Natural killer cell treated with Interleukin-12 subunit alpha and Interleukin-12 subunit beta and Interleukin-15 and Interleukin-18, amount 100 ng/mL, for 72 hours (primary cell): ENCODE measurements at places on chromosomes 5 and 9. TPM values are rescaled to one million over a fixed set of nuclear protein-coding genes. Genes with fewer than 3 reads are reported as not detected.

SLC6A3 gene
- not detected for total RNA-seq

PCDHA4 gene
- total RNA-seq = not detected

SLC46A2 gene
- not detected for total RNA-seq

CDX1 gene
- total RNA-seq = not detected

FLT4 gene
- total RNA-seq = 0.47 TPM

C5 gene
- 0.88 TPM for total RNA-seq

PCDHGA6 gene
- 0.40 TPM for total RNA-seq

IFNA13 gene
- not detected for total RNA-seq

LCNL1 gene
- 0.21 TPM for total RNA-seq

- DNase-seq = no peak
Observed at GRCh38 chr9:122986010-122986409, 45.2 kb downstream of the RABGAP1 start.

- no peak for DNase-seq
Observed at GRCh38 chr9:86322973-86323644, 31.1 kb downstream of the TUT7 start.

GRCh38 chr5:107633171-107633901 is 37.4 kb downstream of the EFNA5 start:
- no peak for DNase-seq

- no peak for DNase-seq
Observed at GRCh38 chr9:114314881-114315722, 7.8 kb upstream of the ORM1 start.

DNA sequence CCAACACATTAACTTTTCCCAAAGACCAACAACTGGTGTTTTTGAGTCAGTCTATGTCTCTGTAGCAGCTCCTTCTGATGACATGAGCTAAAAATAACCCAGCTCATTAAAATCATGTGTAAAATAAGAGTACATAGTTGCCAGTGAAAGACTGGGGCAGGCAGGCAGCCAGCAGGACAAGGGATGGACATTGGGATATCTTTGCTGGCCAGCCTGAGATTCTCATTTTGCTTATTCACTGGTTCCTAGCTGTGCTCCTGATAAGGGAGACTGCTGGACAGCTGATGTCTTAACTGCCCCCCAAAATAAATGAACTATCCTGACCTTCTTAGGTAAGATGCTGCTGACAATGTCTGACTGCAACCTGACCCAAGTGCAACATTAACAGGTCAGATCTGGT is 33.9 kb downstream of the EPB41L4B start:
- no peak for DNase-seq

DNA sequence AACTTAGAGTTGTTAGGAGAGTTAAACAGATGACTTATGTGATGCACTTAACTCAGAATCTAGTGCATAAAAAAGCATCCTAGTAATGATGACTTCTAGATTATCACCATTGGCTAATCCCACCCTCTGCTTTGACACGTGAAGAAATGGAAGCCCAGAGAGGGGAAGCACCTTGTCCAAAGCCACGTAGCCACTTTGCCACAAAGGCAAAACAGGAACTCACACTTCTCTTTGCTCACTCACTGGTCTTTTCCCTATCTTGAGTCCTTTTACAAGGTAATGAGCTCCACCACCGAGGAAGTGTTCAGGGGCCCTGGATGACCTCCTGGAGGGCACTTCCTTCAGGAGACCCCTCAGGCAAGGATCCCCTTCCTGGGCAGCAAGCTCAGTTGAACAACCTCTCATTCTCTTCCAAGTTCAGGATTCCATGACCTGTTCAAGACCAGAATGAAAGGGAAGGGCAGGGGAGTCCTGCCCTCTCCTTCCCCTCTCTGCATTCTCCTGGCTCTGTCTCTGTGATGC is 89.7 kb downstream of the HRH2 start:
- no peak for DNase-seq

- DNase-seq = no peak
Observed at GRCh38 chr9:133633681-133634080, 2.5 kb upstream of the DBH start.

DNA sequence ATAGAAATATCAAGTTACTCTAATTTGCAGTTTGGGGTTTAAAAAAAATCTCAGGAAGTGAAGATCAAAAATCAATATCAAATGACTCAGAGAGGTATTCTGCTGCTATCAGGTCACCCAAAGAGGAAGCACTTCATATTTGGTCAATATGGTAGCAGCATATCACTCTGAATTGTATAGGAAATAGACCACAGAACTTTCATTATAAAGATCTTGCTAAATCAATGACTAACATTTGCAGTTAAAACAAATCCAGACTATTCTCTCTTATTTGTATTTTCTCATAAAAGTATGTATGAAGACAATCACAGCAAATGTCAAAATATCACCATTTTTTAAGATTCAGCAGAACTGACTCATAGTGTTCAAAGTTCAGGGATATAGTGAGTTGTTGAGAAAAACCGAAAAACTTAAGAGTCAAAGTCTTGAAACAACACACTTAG is 105.8 kb upstream of the PCSK1 start:
- no peak for DNase-seq

GRCh38 chr9:109447329-109448076 is 50.6 kb downstream of the PTPN3 start:
- no peak for DNase-seq

GRCh38 chr5:143923634-143924266 is 111.8 kb downstream of the HMHB1 start:
- no peak for DNase-seq

DNA sequence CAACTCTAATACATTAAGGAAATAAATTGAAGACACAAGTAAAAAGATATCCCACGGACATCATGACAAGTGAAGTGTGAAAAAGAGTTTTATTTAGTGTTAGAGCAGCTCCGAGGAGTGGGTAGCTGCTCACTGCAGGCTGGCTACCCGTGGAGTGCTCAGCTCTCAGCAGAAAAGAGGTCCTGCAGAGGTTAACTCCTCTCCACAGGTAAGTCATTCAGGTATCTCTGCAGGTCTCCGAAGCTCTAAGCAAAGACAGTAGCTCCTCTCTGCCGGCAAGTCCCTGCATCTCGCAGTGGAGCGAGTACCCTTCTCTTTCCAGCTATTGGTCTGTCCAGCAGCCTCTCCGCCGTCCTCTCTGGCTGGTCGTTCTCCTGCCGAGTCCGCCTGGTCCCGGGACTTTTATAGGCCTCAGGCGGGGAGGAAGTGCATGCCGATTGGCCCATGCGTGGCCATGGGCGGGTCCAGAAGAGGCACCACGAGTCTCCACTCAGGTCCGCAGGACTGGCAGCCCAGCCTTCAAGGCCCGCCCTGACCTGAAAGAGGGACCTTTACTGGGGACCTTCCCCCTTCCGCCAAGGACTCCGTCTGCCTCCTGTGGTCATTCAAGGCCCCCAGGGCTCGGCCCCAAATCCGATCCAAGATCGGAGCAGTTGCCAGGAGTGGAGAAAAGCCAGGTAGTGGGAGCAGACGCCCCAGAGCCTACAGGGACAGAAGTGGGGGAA is 29.9 kb downstream of the BTNL9 start:
- DNase-seq = no peak

DNA sequence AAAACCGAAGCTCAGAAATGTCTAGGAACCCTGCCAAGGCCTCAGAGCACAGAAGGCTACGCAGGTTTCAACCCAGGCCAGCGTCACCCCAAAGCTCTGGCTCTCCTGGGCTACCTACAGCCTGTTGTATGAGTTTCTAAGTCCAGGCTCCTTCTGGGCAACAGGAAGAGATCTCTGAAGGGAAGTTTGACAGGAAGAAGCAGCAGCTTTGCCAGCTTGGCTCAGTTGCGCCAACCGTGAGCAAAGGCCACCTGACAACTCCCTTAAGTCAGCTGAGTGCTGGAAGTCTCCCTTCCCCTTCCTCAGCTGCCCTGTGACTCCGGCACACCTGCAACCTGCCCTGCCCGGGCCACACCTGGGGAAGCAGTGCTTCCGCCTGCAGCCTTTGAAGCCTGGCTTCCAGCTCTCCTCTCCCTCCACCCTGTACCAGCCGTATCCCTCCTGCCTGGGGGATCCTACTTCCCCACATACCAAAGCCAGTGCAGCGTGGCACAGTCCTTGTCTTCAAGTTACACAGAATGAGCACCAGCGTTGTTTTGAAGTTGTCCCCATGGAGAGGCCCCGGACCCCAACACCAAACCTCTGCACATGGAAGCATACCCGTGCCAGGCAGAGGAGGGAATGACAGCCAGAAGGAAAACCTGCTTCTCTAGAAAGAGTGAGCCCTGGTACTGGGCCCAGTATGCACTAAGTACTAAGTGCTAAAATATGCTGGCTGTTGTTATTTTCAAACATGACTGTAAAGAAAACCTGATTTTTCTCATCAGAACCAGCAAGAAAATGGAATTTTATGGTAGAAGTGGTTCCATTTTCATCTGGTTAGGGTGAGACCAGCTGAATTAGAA is 36.5 kb downstream of the SHB start:
- no peak for DNase-seq

- DNase-seq = no peak
Observed at GRCh38 chr5:146107901-146108300, 2.5 kb upstream of the PLAC8L1 start.

DNA sequence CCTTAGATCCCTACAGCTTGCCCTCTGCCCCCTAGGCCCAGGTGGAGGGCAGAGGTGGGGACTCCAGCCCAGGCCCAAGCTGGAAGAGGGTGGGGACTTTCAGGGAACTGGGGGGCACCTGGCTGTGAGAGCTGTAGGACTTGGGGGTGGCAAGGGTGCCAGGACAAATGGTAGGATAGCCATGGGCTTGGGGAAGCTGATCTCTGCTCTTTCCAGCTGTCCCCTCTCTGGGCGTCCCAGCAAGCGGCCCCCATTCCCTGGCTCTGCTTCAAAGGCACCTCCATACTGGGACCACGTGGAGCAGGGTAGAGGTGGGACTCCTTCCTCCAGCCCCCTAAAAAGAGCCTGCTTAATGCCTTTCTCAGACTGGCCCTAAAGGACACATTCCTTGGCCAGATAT is 385 bp downstream of the LTC4S start:
- DNase-seq = no peak
